NCI-H1105 (cell line): ENCODE measurements at places on chromosomes 11 and 22.

- DNase-seq = no peak
Observed at GRCh38 chr11:43992834-43993637, 50.6 kb downstream of the C11orf96 start.

DNA sequence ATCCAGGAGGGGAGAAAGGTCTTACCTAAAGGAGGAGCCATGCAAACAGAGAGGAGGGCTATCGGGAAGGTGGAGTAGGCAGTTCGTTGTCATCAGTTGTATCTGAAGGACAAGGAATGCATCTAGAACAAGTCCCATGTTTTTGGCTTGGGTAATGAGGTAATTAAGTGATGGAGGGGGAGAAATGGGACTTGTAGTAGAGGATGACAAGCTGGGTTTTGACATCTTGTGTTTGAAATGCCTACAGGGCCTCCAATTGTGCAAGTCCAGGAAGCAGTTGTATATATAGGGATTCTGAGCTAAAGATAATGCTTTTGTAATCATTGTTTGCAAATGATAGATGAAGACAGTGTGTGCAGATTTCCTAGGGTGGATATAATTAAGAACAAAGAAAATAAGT is 622.8 kb downstream of the NTM start:
- no peak for DNase-seq

DNA sequence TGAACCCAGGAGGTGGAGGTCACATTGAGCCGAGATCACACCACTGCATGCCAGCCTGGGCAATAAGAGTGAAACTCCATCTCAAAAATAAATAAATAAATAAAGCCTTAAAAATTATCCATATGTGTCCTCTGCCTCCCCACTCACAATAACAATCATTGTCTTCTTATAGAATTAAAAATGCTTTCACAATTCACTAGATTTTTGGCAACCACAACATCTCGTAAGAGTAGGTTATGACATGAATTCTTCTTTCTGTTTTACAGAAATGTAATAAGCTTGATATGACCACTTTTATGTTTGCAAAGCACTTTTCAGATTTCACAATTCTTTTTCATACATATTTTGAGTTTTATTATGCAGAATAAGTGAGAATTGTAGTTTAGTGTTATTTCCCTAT is 54.5 kb upstream of the HSPA8 start:
- no peak for DNase-seq

GRCh38 chr11:23359297-23359696 is 499.0 kb upstream of the CCDC179 start:
- DNase-seq = no peak

GRCh38 chr22:37140686-37141323 is 8.9 kb downstream of the IL2RB start:
- no peak for DNase-seq

- DNase-seq = no peak
Observed at GRCh38 chr11:121592708-121593107, 139.9 kb upstream of the SORL1-AS1 start.

DNA sequence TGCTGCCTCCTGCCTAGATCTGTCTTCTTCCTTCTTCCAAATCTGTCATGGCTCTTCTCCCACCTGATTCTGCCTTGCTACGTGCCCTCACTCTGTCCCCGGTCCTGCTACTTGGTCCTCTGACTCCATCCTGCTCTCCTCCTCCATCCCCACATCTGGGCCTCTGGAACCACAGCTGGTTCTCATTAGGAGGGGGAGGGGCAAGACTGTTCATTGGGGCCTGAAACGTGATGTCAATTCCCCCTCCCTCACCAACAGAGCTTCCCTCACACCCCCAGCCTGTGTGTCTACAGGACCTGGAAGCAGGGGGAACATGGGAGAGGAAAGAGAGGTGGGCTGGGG is 9.1 kb downstream of the DCHS1 start:
- DNase-seq = no peak

DNA sequence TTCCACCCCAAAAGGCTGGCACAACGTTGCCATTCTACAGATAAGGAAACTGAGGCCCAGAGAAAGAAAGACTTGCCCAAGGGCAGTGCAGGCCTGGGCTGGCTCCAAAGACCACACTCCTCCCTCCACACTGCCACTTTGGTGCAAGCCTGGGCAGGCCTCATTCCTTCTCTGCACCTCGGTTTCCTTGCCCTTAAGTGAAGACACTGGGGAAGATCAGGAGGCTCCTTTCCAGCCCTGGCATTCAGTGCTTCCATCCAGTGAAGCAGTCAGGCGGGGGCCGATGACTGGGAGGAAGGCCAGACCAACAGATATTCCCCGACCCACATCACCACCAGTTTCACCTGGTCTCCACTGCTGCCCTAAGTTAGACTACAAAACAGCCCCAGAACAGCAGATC is 18.3 kb upstream of the TCF20 start:
- no peak for DNase-seq

DNA sequence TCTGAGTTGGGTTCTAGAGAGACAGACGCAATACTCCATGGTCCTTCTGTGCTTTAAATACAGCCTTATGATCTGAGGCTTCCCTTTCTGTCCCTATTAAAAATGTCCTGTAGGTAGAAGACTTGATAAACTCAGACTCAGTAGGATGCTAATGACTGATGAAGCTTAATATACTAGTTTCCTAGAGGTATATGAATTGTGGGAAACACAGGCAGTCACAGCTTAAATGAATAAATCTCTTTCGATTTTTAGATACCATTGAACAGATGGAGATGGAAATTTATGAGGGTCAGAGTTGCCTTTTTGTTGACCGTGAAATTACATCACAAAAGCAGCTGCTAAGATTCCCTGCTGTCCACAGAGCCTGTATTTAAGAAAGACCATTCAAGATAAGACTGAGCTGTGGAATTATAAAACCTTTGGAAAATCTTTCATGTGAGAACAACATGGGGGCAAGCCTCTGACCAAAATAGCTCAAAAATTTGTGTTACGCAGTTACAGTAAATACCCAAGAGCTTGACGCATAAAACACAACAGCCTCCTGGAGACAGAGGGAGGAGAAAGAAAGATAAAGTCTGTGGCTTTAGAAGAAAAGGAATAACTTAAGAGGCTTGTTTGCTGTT is 172.3 kb downstream of the AASDHPPT start:
- no peak for DNase-seq

GRCh38 chr11:109033627-109034338 is 368.9 kb downstream of the DDX10 start:
- no peak for DNase-seq

GRCh38 chr11:117614728-117615127 is 182.3 kb downstream of the DSCAML1 start:
- no peak for DNase-seq

- DNase-seq = no peak
Observed at GRCh38 chr22:22880645-22881044, 7.0 kb upstream of the IGLL5 start.

- no peak for DNase-seq
Observed at GRCh38 chr11:1473011-1473628, 13.5 kb downstream of the MOB2 start.

- DNase-seq = no peak
Observed at GRCh38 chr11:44631831-44632230, 66.4 kb downstream of the CD82 start.

- peak; percentile 56 for DNase-seq
Observed at GRCh38 chr11:7020183-7020917, at the start of the genes NLRP14 and ZNF214. TSS of gene NLRP14 (plus strand) at chr11:7020479. CDS start at chr11:7038587, 18,108 bp downstream. TSS of gene ZNF214 (minus strand) at chr11:7020346. CDS start at chr11:7002835, 17,511 bp downstream.
